ENCODE measurements at places on chromosomes 16 and 17.

GRCh38 chr16:23382279-23382678, 70.7 kb downstream of the COG7 start:
- no peak for DNase-seq

GRCh38 chr16:1612320-1613111, at the start of gene CRAMP1:
Gene CRAMP1 (plus strand): TSS chr16:1612360. CDS start chr16:1614640, 2,280 bp downstream.
- DNase-seq: no peak

DNA sequence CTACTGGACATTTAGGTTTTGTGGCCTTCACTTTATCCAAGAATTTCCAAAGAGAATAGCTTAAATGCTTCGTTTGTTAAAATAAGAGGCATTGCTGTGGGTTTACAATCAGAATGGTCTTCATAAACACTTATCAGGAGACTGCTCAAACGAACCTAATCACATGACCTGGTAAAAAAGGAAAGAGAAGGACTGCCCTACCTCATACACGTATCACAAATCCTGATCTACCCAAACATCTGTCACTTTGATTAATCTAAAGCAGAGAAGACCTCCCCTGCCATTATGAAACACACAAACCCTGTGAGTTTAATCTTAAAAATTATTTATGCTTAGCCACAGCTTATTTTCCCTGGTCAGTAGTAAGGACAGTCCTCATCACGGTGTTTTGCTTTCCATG, 76.6 kb downstream of the PARN start:
- DNase-seq: no peak

GRCh38 chr17:41264599-41264998, 579 bp upstream of the KRTAP9-6 start:
- no peak for DNase-seq

- no peak for DNase-seq
Measured at GRCh38 chr16:88818575-88818874, 6.8 kb upstream of the APRT start.

GRCh38 chr17:67931227-67931626, 65.0 kb downstream of the C17orf58 start:
- no peak for DNase-seq

DNA sequence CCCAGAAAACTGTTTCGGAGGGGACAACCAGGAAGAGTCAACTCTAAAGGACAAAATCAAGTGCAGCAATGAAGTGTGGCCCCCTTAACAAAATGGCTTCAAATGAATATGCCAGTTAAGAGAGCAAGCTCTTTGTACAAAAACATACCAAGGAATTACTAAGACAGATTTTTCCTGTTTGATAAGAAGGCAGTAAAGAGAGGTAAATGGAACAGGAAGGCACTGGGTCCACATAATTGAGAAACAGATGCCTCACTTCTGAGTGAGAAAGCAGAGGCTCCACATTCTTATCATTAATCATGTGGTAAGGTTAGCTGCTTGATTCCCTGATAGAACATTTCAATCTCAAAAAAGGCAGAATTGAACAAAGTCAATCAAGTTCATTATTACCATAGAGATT, 44.9 kb downstream of the MBTD1 start:
- DNase-seq: no peak

- DNase-seq: no peak
Measured at GRCh38 chr17:43953746-43954145, at the start of gene PYY. Gene PYY (minus strand): TSS chr17:43953940. CDS start chr17:43953483, 457 bp downstream.

DNA sequence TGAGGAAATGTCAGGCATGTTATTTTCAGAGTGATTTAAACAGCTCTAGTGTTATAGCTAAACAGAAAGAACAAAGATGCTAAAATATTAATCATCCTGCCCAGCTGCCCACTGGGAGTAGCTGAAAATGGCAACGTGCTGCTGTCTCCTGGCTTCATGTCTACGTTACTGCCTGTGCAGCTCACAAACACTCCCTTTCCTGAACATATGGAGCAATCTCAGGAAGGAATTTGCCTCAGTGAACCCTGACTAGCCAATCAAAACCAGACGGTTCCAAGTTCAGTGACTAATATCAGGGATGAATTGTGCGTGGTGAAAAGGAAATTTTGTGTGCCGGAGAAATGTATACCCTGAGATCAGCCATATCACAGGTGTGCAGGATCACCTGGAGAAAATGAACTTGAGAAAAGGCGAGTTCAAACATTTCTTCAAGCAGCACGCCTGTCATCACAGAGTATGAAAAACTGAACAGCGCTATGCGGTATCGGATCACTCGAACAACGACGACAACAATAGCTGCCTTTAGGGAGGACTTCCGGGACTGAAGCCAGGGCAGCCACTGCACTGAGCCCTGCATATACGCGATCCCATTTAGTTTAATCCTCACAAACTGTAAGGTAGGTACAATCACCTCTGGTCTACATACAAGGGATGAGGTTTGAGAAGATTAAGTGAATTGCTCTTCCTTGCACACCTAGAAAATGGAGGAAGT, 110.3 kb downstream of the STX8 start:
- no peak for DNase-seq

GRCh38 chr16:53080345-53081031, 25.7 kb downstream of the CHD9 start:
- no peak for DNase-seq

DNA sequence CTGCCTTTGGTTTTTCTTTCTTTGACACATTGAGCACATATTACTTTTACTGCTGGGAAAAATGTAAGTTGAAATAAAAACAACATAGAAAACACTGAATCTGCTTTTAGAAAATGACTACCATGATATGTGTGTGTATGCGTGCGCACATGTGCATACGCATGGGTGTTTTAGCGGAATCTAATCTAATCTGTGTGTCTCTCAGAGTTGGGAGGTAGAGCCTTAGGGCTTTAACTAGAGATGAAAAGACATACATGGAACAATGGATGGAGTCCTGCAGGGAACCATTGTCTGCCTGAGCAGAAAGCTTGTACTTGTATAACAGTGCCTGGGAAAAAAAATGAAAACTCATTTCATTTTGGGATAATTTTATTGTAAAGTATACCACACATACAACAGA, 12.4 kb downstream of the SLFN5 start:
- peak; percentile 37 for DNase-seq

GRCh38 chr16:86608301-86608747, 30.0 kb downstream of the FOXL1 start:
- DNase-seq: no peak

GRCh38 chr17:30396129-30396528, 17.4 kb downstream of the CPD start:
- no peak for DNase-seq

GRCh38 chr16:1272453-1273198, 16.8 kb downstream of the TPSD1 start:
- DNase-seq: peak; percentile 37

- DNase-seq: no peak
Measured at GRCh38 chr16:25575363-25575762, 116.4 kb upstream of the HS3ST4 start.

- no peak for DNase-seq
Measured at GRCh38 chr16:80389338-80389737, 151.5 kb upstream of the DYNLRB2 start.

DNA sequence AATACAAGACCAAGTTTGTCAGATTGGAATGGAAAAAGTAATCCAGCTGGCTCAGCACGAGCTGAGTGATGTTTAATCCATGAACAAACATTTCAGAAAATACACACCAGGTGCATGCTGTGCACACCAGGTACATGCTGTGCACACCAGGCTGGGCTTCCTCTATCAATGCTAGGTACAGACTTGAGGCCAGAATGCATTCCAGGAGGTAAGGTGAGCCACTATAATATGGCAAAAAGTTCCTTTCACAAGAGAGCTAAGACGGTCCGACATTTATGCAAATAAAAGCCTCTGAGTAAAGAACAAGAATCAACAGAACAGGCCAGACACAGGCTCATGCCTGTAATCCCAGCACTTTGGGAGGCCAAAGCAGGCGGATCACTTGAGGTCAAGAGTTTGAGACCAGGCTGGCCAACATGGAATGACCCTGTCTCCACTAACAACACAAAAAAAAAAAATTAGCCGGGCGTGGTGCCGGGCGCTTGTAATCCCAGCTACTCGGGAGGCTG, 128.2 kb downstream of the ZNF778 start:
- DNase-seq: peak; percentile 28

- DNase-seq: peak; percentile 55
Measured at GRCh38 chr17:81396722-81397313, 1.6 kb downstream of the BAHCC1 start.

DNA sequence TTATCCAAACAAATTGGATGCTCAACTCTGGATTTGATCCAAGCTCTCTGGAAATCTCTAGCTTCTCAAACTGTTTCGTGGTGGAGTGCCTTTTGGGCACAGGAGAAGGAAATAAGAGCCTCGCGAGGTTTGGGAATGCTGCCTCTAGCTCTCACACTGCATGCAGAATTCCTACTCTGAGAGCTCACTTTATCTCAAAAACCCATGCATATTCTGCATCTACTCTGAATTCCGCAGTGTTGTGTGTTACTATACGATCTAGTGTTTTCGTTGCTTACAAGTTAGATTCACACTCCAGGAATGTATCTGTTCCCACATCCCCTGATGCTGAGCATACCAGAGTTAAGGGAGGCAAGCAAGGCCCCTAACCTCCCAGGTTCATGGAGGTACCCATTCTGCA, 462.7 kb downstream of the WWOX start:
- DNase-seq: peak; percentile 7

DNA sequence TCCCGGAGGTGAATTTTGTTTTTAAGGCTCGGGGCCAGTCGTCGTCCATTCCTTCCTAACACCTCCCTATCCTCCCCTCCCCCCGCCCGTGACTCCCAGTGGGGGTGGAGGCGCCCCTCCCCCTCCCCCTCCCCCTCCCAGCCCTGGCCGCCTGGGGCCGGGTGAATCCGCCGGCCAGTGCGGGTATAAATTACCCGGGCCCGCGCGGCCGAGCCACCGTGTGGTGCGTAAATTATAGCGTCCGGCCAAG, 2.0 kb upstream of the GSE1 start:
- no peak for DNase-seq

GRCh38 chr16:1788095-1788707, 5.3 kb downstream of the IGFALS start:
- no peak for DNase-seq

DNA sequence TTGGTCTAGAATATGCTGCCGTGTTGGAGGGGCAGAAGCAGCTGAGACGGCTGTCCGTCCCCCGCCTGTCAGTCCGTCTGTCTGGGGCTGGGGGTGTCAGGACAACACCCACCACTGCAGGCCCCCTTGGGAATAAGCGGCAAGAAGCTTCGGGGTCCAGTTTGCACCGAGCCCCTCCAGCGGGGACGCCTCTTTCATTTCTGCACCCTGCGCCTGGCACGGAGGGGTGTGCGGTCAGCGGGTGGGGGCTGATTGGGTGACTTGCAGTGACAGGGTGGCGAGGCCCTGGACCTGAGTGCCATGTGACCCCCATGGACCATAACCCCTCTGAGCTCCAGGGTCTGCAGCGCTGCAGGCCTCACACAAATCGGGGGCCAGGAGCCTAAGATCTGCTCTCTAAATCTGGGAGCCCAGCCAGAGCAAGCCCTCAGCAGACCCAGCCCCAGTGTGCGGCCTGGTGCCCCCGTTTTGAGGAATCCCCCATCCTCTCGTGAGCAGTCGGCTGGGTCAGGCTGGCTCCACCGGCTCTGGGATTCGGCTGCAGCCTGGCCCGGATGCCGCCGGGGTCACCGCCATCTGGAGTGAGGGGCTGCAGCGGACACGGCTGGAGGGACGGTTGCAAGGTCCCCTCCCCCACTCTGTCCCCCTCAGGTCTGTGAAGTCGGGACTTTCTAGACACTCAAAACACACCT, 8.3 kb downstream of the CBFA2T3 start:
- no peak for DNase-seq

DNA sequence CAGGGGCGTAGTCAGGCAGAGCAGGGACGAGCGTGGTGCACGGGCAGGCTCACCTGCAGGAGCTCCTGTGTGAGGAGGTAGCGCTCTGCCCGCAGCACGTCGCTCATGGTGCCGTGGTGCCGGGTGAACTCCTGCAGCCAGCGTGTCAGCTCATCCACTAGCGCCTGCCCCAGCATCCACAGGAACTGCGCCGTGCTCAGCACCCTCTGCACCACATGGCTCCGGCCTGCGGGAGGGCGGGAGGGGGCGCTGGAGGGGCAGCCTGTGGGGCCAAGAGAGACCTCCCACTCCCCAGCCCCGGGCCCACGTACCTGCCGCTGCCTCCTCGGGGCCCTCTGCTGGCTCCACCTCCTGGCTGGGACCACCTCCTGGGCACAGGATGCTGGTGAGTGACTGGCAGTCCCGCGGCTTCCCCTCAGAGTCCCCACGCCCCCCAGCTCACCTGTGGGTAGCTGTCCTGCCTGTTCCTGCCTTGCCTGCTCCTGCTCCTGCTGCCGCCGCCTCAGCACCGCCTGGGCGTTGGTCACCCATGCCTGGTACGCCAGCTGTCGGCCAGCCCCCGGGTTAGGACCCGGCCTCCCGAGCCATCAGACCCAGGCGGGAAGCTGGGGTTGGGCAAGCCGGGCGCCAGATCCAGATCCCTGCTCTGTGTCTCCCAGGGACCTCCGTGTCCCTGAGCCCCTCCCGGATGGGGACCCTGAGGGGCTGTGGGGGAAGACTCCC, 16.6 kb downstream of the CTU2 start:
- no peak for DNase-seq

DNA sequence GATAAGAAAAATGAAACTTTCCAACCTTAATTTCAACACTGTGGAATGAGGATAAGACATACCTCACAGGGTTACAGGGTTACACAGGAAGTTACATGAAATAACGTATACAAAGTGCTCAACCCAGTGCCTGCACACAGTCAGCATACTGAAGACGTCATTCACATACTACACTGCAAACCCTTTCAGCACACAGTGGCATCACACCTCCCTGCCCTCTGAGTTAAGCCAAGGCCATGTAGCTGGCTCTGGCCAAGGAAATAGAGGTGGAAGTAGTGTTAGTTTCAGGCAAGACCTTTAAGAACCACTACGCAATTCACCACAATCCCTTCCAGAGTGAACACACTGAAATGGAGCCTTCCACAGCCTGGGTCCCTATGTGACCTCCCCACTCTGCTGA, 46.6 kb upstream of the GSG1L start:
- no peak for DNase-seq

DNA sequence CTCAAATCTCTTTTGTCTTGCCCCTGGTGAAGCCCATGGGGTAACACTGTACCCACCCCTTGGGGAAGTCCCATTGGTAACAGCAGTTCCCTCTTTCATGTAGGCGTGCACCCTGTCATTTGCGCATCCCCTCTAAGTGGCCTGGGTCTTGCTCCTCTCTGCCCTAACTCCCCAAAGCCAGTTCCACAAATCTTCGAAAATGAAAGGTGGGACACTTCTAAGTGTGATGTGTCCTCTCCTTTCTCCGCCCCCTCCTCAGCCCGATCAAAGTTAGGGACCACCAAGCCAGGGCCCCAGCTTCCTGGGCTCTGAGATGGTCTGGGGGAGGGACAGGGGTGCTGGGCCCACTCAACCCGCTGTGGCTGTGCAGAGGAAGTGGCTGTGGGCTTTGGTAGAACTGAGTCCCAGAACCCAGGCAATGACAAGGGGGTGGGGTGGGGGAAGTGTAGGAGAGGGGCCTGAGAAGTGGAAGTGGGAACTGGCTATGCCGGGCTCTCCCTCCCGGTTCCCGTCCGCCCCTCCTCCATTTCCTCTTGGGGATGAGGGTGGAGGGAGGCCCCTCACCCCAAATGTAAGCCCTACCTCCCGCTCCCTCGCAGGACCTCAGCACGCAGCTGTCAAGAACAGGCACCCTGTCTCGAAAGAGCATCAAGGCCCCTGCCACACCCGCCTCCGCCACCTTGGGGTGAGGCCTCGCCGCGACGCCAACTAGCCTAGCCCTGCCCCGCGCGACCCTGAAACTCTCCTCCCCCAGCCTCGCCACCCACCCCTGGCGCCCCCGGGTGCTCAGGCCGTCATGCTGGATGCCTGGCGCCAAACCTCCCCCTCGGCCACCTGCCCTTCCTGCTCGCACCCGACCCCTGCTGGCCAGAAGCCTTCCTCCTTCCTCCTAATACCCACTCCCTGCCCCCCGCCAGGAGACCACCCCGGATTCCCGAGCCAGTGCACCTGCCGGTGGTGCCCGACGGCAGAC, 8.7 kb downstream of the ABI3 start:
- DNase-seq: no peak

Data from NCI-H345 (cell line).